Endothelial cell of umbilical vein (primary cell): ENCODE measurements at places on chromosomes 2 and 18.

GRCh38 chr18:2914881-2915240 is 68.1 kb downstream of the EMILIN2 start:
- no peak for DNase-seq

DNA sequence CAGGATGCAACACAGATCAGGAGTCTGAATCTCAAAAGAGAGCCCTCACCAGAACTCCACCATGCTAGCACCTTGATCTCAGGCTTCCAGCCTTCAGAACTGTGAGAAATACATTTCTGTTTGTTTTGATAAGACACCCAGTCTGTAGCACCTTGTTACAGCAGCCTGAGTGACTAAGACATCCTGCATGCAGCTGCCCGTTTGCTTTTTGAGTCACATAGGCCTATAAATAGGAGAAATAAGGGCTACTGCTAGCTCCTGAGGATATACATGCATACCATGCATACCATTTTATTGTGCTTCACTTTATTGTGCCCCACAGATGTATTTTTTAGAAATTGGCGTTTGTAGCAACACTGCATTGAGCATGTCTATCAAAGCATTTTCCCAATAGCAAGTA is 337.8 kb downstream of the CDH2 start:
- DNase-seq = peak; percentile 89

- no peak for DNase-seq
These were observed 152.9 kb downstream of the PXDN start for GRCh38 chr2:1591461-1591770.

DNA sequence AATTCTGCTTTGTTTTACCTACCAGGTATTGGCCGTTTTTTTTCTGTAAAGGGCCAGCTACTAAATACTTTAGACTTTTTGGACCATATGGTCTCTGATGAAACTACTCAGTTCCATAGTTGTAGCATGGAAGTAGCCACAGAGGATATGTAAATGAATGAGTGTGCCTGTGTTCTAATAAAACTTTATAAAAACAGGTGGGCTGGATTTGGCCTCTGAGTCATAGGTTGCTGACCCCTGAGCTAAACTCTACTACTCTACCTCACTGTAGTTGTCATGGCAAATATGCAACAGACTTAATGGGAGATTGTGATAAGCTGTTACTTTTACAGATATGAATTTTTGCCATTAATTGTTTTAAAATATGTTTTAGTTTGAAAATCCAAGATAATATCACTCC is 19.7 kb downstream of the CLIP4 start:
- DNase-seq = no peak

DNA sequence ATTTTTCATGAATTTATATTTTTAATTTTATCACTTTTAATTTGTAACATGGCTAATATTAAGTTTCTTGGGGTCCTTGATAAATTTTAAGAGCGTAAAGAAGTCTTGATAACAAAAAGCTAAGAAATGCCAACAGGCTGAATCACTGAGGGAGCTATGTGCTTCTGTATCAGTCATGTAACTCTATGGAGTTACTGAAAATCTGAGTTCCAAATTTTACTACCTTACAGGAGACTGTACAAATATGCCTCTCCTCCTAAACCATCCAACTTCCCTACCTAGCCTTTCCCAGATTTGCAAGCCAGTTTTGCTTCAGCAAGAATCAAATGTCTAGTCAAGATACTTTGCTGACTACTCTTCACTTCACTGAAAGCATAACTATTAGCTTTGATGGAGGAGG is 35.7 kb downstream of the FEZ2 start:
- DNase-seq = peak; percentile 70

- DNase-seq = no peak
These were observed 634.3 kb upstream of the SOX11 start for GRCh38 chr2:5057891-5058351.

- DNase-seq = no peak
These were observed 29.2 kb upstream of the DSEL start for GRCh38 chr18:67545681-67546080.

DNA sequence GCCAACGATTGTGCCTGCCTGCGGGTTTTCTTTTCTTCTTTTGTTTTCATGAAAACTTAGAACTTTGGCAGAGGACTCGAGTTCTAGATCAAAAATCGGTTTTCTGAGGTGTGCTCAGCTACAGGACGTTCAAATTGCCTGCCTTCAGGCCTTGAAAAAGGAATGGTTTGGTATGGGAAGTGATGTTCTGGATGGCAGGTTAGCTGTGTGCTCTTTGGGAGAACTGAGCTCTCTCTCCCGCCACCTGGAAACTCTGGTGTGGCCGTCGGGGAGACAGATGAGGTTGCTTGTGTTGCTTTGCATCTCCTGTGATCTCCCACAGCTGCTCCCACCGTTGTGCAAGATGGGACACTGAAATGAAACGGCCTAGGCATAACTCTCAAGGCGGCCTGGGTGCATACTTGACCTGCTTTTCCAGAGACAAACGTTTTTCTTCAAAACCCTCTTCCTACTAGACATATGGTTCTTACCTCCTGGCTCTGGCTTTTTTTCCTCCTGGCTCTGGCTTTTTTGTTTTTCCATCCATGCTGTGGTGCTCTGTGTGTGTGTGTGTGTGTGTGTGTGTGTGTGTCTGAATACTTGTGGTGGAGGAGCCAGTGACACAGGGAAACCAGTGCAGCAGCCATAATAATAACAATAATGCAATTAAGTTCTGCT is 2.0 kb downstream of the FMNL2 start:
- no peak for DNase-seq

- DNase-seq = no peak
These were observed 230.1 kb upstream of the PXDN start for GRCh38 chr2:1974397-1974796.

GRCh38 chr2:175126661-175127060 is 41.3 kb downstream of the ATF2 start:
- no peak for DNase-seq

DNA sequence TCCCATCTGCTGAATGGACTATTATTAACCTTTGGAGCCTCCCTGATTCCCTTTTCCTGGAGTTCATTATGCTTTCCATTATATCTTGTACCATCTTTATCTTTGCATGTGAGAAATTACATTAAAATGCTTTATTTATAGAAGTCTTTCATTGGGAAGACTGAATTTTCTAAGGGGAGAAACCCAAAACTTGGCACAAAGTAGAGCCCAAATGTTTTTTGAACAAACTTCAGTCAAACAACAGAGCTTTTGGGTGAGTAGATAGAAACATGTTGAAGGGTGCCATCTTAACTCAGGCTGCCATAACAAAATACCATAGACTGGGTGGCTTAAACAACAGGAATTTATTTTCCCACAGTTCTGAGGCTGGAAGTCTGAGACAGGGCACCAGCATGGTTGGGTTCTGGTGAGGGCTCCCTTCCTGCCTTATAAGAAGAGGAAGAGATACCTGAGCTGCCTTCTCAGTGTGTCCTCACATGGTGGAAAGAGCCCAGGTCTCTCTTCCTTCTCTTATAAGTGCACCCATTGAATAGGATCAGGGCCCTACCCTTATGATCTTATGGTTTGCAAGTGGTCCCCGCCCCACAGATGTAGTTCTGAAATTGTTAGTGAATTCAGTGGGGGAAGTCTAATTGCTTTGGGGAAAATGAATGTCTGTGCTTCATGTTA is 19.2 kb downstream of the RALB start:
- no peak for DNase-seq

DNA sequence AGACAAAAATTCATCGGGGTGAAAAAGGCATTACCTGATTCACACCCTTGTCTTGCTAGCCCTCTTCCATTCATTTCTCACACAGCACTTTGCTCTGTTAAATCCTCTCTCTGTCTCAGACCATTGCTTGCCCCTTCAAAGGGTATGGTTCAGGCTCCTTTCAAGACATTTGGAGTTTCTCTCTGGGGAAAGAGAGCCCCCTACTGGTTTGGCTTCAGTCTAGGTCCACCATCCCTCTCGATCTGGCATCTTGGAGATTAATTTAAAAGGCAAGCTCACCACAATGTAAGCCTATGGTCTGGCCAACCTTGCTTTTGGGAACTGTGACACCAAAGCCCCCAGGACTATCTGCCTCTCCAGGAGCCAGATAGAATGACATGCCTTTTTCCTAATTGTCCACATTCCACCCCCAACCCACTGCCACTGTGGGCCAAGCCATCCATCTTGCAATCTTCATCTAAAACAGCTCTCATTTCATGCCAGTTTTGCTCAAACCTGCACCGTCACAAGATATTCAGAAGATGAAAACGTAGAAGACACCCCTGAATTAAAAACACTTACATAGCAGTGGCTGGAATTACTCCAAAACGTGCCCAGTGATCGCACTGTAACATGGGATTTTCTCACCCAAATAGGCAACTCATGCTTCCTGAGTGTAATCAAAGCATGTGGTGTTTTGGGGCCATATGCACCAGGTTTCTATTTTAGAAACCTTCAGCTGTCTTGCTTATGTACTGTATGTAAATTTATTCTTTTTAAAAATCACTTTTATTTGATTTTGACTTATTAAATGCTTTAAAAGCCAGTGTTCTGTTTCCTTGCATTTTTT is 93.9 kb downstream of the FARSB start:
- peak; percentile 60 for DNase-seq

DNA sequence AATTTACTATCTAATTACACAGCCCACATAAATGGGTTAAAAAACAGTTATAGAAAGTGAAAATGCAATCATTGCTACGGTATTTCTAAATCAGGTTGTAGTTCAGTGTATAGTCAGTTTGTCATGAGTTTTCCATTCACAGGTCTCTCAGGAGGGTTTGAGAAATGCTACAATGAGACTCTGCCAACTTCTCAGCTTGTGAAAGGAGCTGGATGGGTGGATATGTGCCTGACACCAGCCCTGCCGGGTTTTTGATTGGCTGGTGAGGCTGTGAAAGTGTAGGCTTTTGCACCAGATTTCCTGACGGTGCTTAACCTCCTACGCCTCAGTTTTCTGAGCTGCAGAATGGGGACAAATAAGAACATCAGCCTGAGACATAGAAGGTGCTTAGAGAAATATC is 102.6 kb upstream of the SMIM21 start:
- no peak for DNase-seq
